ENCODE measurements at places on chromosomes 3 and 15.
A peak's percentile ranks its signal among the peaks of the same experiment; 100 is the strongest.

- ATAC-seq = peak; percentile 70
Measured at GRCh38 chr3:9862391-9863057, 17.5 kb downstream of the CIDEC start.

- no peak for ATAC-seq
Measured at GRCh38 chr3:99249627-99250026, 348.1 kb upstream of the DCBLD2 start.

DNA sequence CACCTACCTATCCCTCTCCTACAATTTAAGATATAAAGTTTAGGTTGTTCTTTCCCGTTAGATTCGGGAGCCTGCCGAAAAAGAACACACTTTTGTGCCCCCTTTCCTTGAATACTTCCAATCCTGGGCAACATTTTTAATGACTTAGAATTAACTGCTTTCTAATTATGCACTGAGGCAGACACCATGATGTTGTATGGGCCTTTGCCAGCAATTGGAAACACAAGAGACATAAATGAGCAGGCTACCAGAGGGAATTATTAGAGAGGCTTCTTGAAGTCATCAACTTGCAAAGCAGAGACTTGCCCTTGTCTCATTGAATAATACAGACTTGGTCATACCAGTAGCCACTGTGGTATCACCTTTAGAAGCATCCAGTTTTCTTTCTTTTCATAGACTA, 96.8 kb downstream of the CDIN1 start:
- ATAC-seq = no peak

DNA sequence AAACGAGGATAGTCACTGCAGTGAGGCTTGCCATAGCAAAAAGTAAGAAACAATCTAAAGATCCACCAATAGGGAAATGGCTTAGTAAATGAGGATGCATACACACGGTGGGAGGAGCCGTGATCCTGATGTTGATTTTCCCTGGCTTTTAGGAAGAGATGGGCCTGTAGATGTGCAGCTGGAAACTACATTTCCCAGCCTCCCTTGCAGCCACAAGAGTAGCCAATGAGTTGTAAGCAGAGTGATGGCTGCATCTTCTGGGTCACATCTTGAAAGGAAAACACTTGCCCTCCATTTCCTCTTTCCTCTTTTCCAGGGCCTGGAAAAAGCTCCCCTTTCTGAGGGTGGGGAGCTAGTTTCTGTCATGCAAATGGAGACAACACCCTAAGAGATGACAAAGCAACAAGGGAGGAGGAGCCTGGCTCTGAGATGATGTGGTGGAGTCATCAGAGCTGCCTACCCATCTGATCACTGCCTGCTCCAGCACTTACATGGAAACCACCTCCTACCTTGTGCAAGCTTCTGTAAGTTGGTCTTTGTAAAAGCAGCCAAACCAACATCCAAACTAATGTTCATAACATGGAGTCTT, 139.1 kb downstream of the TLE3 start:
- ATAC-seq = no peak

- no peak for ATAC-seq
Measured at GRCh38 chr3:150594150-150594549, 9.0 kb upstream of the SELENOT start.

DNA sequence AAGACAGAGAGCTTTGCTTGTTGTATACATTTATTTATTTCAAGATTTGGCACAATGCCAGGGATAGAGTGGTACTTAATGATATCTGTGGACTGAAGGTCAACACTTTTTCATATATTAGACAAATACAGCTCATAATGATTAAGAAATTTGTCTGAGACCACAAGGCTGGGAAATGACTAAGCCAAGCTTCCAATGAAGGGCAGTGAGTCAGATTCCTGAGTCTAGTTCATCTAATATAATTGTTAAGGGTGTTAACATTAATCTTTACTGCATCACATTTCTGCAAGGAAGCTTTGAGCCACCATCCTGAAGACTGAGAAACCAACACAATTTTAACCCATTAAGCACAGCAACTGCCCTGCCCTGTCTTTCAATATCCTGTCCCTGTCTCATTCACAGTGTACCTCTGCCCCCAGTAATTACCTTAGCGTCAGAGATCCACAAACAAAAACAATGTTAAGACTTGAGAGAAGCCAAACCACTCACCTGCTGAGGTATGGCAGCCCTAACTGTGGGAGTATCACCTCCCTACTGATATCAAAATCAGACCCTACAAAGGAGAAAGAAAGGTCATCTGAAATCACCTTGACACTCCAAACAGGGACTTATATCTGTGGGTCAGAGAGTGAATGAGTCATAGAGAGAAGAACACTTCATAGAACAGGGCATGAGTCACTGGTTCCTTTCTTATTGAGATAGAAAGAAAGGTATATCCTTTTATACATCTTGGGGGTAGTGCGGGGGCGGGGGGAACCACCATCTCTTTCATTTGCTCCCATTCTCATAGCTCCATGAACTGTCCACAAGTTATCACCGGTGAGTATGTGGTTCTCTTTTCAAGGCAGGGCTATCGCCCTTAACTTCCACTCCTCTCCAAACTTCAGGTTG, 74.7 kb downstream of the MAGI1 start:
- ATAC-seq = peak; percentile 94

DNA sequence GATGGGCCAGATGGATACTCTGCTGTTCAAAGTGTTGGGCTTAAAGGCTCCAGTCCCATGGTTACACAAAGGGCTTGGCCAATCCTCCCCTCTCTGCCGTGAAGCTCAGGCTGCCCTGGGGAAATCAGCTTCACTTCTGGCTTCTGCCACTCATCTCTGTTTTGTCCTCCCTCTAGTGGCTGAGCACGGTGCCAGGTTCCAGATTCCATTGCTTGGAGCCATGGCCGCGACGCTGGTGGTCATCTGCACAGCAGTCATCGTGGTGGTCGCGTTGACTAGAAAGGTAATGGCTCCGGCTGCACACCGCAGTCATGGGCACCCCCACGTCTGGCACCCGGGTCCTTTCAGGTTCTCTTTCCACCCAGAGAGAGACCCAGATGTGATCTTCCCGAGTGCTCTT, 5.6 kb downstream of the TIGIT start:
- ATAC-seq = peak; percentile 33

- ATAC-seq = no peak
Measured at GRCh38 chr3:128235207-128235926, 82.1 kb downstream of the EEFSEC start.

DNA sequence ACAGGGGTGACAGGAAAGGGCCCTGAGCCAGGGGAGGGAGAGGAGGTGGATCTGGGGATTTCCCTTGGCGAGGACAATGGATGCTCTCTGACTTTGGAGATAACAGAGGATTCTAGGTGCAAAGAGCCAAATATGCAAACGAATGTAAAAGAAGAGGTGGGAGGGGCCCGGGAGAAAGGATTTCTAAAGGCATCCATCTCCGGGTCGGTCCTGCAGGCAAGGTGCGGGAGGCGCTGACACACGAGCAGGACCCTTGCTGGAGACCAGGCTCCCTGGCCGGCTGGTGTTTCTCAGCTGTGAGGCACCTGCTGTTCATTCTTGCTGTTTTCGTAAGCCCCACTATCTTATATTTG, 115.2 kb upstream of the TLE3 start:
- no peak for ATAC-seq

GRCh38 chr15:31437686-31438085, 111.1 kb downstream of the KLF13 start:
- peak; percentile 3 for ATAC-seq

DNA sequence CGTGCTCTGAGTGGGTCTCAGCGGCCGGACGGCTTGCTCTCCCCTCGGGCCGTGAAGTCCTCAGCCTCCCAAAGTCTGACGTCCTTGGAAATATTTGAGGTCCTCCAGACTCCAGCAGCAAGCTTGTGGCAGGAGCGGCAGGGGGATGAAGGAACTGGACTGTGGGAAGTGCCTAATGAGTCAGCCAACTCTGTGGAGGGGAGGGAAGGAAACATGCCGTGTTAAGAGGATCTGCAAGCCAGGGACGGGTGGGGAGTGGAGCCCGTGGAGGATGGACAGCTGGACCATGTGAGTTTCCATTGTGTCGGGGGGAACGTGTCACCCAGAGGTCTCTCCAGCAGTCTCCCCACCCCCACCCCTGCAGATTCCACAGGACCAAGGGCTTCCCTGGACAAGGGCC, 39.4 kb upstream of the IDH2 start:
- ATAC-seq = no peak

DNA sequence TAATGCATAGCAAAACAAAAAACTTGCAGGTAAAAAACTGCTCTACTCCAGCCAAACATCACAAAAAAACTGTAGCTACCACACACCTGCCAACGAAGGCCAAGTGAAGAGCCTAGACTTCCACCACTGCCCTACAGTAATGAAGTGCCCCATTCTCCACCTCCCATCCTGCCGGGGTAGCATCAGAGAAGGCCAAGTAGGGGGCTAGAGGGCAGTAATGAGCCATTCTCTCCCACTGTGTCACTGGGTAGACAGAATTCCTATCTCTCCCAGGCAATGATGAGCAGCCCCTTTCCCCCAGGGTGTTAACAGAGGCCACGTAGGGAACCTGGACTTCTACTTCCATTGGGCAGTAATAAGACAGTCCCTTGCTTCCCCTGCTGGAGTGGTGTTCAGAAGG, 9.5 kb downstream of the SEC22C start:
- peak; percentile 55 for ATAC-seq

DNA sequence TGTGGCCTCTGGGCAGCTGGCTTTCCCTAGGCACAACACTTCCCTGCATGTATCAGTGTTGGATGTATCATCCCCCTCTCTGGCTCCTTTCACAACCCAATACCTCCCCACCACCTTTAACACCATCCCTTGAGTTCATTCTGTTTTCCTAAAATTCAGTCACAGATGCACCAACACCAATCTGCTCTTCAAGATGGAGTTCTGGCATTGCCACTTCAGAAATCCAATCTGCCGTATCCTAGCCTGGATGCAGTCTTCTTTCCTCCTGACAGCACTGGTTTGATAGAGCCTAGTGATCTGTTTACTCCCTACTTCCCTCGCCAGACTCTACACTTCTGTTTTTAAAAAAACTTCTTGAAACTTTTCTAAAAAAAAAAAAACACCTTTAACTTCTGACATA, 21.7 kb downstream of the PXYLP1 start:
- ATAC-seq = no peak

DNA sequence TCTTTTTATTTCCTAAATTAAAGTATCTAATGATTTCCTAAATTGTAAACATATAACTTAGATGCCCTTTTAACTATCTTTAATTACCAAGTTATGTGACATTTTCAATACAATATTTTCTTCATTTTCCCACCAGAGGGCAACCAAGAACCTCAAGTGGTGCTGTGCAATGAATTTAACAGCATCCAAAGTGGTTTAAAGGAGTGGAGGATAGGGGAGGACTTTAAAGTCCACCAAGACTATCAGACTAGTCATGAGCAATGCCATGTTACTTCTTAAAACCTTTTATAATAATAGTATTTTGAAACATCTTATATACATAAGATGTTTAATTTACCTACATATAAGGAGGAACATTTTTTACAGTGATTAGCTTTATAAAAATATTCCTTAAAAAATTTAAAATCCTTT, 74.4 kb downstream of the DLG1 start:
- no peak for ATAC-seq

DNA sequence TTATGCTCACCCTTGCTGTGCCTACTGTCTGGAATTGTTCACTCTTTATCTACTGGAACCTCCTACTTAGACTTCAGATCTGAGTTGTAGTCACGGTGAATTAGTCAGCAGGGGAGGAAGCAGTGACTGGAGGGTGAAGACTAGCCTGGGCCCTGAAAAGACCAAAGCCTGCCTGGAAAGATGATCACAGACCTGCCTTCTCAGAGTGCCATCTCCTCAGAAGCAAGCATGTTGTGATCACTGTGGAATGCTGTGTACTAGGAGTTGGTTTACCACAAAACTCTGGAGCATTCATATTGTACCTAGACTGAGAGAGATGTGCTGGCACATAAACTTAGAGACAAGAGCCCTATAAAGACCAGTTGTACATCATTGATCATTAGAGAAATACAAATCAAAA, 100.7 kb upstream of the SCN10A start:
- no peak for ATAC-seq

DNA sequence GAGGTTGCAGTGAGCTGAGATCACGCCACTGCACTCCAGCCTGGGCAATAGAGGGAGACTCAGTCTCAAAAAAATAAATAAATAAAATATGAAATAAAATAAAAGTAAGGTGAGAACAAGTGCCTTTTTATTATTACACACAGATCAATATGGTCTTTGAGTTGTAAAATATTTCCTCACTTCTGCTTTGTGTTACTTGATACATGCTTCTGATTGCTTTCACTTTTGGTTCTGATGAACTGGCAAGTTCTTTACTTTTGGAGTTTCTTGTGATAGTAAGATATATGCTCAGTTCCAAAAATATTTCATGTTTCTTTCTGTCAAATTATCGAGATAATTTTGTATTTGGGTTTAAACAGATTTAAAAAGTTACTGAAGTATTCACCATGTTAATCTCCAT, 16.6 kb upstream of the GYG1 start:
- no peak for ATAC-seq

- no peak for ATAC-seq
Measured at GRCh38 chr3:126469479-126469878, 6.2 kb downstream of the ZXDC start.

- ATAC-seq = no peak
Measured at GRCh38 chr15:82159922-82160321, 102.6 kb downstream of the EFL1 start.

DNA sequence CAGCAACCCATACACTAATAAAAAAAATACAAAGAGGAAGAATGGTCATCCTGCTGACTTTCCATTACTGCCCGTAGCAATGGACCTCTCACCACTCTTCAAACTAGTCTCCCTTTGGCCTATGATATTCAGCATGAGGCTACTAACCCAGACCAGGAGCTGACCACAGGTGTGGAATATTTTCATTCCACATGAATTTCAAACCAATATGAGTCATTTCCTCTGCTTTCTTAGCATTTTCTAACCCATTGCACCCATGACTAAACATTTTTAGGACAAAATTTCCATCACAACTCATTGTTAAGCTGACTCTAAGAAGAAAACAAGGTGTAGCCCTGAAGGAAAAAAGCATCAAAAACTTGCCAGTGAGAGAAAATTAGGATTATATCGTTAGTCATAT, 34.0 kb upstream of the ZPLD1 start:
- no peak for ATAC-seq

DNA sequence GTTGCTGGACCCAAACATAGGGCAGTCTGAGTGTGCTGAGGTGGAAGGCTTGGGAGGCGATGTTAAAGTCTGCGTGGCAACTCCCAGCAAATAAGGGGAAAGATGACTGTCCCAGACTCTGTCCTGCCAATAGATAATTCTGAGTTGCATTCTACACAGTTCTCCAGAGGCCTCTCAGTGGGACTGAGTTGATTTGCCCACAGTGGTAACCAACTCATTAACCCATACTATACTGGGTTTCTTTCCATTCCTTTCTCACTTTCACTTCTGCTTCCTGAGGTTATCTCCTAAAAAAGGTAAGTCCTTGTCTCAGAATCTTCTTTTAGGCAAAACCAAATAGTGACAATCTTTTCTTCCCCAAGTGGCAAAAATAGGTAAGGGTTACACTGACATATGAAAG, 549.9 kb upstream of the DPPA4 start:
- ATAC-seq = no peak
